ENCODE measurements at places on chromosomes 2 and 18.

GRCh38 chr18:25169701-25170100 is 182.3 kb downstream of the ZNF521 start:
- no peak for DNase-seq

GRCh38 chr2:2464643-2465042 is 133.6 kb upstream of the MYT1L start:
- no peak for DNase-seq

DNA sequence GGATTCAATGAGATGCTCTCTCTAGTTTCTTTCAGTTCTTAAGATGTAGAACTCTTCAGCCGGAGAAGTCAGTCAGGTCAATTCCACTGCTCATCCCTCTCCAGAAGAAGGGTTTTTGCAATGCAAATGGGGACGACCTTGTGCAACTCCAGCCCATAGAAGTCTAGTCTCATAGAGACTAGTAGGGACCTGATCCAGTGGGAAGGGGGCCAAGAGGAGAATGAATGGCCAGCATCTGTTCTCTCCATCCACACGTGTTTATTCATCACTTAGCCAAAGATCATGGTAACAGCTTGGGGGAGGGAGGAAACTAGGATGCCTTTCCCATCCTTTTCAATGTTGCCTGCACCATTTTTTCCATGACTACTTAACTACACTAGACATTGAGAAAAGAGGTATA is 120.2 kb downstream of the LAMA3 start:
- no peak for DNase-seq

DNA sequence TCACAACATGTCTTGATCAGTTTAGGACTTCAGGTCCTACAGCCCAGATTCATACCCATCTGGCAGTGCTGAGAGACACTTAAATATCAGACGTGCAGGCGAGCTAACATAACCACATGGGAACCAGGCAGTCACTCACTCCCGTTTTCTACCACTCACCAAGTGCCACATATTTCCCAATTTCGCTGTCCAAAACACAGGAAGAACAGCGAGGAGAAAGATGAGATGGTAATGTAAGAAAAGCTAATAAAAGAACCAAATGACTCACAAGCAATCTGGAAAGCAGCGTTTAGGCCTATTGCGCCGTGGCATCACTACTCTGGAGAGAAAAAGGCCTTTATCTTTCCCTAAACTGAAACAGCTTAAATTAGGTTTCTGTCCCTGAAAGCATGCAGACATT is 647.8 kb upstream of the SLC39A10 start:
- DNase-seq: no peak

- DNase-seq: no peak
Observed at GRCh38 chr18:77897606-77898005, 648.0 kb downstream of the GALR1 start.

DNA sequence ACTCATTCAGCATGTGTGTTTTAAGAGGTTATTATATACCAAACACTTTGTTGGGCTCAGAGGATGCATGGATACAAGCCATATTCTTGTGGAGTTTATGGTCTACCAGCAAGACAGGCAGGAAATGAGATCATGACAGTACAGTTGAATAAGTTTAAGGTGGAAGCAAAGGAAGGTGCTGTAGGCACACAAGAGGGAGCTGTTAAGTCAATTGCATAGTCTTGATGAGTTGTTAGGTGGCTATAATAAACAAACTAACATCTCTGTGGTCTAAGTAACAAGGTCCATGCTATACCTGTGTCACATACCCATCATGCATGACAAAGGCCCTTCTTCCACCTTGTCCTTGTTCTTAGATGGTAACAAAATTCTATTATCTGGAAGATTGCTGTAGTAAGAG is 538.3 kb downstream of the CNTNAP5 start:
- DNase-seq: no peak

DNA sequence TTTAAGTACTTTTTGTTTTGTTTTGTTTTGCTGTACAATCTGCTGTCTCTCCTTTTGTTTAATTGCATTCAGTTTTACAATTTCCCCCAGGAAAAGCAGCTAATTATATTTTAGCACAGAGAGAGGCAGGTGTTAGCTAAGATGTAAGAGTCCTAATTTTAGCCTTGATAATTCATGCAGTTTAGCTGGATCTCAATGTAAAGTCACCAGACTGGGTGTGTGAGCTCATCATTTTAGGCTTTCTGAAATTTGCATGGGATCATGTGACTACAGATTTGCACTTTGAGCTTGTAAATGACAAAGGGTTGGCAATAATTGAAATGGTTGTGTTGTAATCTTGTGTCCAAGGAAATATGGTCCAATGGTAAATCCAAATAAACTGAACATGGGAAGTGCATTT is 68.5 kb downstream of the ETAA1 start:
- no peak for DNase-seq

DNA sequence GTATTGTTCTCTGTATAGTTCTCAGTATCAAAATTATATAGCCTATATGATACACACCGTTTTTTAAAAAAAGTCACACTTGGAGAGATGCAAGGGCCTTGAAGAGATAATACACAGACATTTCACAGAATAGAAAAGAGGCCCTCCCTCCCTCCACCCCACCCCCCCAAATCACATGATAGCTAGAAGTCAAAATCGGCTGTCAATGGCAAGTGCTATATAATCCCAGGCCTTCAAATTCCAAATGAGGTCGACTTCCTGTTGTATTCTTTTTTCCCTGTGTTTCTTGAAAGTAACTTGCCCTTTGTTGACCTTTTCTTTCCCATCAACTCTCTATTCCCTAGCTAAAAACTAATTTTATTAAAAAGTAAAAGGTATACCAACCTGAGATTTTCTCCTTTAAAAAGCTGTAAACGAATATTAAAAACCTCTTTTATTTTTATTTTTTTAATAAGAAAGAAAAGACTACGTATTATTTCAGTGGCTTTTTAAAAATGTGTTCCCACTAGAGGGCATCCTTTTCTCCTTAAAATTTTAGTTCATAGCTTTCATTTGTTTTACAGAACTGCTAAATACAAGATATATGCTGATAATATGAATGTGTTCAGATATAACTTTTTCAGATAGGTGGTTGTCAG is 46.6 kb downstream of the KCMF1 start:
- DNase-seq: no peak

DNA sequence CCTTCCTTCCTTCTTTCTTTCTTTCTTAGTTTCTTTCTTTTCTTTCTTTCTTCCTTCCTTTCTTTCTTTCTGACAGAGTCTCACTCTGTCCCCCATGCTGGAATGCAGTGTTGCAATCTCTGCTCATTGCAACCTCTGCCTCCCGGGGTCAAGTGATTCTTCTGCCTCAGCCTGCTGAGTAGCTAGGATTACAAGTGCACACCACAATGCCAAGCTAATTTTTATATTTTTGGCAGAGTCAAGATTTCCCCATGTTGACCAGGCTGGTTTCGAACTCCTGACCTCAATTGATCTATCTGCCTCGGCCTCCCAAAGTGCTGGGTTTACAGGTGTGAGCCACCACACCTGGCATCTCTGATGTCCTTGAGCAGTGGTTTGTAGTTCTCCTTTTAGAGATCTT is 48.5 kb downstream of the IL1R2 start:
- DNase-seq: no peak

Measured in sciatic nerve (tissue), 2 donors.